ENCODE measurements at places on chromosomes 13 and 19.

- DNase-seq, result no peak
Measured at GRCh38 chr13:107864543-107865317, 350.6 kb downstream of the LIG4 start.

GRCh38 chr19:50823389-50824042, at the start of gene KLK1:
TSS of gene KLK1 (minus strand) at chr19:50823787. CDS start at chr19:50823748, 39 bp downstream.
- no peak for DNase-seq

DNA sequence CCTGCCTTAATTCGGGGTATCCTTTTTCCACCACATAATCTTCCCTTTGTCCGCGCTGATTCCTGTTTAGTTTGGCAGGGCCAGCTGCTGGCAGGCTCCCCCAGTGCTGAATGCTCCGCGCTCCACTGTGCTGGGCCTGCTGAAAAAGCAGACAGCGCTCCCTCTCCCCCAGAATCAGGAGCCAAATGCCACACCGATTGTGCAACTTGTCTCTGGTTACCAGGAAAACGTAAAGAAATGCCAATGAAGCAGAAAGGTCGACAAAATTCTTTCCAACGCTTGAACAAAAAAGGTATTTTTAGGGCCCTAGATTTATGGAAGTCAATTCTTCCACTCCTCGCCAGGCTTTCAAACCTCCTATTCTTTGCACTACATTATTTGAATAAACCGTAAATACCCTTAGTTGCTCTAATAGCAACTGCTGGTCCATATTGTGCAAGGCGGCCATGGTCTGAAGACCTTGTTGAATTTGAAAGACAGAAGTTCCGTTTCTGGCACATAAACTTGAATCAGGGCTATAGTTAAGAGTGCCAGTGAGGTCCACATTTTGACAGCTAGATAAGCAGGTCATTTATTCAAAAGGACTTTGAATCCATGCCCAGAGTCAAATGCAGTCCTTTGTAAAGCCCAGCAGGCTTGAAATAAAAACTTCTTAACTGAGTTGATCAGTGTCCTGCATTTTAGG, 206.7 kb upstream of the RFC3 start:
- no peak for DNase-seq

- no peak for DNase-seq
Measured at GRCh38 chr13:28370448-28370847, 124.5 kb downstream of the FLT1 start.

Data from NCI-H1436 treated with DMSO at 0.1 percent for 48 hours (cell line).